ENCODE measurements at places on chromosomes 3 and 15.

DNA sequence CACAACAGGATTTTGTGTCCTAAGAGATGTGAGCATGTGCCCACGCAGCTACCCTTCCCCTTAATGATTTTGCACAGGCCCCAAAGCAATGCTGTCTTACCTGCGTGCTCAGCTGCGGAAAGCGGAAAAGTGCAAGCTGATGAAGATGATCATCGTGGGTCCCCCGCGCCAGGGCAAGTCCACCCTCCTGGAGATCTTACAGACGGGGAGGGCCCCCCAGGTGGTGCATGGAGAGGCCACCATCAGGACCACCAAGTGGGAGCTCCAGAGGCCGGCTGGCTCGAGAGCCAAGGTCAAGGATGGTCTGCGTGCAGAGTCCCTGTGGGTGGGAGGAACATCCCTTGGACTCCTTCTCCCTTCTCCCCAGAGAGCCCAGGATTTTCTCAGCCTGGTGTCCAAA, 103.1 kb downstream of the LRRK1 start:
- no peak for DNase-seq

DNA sequence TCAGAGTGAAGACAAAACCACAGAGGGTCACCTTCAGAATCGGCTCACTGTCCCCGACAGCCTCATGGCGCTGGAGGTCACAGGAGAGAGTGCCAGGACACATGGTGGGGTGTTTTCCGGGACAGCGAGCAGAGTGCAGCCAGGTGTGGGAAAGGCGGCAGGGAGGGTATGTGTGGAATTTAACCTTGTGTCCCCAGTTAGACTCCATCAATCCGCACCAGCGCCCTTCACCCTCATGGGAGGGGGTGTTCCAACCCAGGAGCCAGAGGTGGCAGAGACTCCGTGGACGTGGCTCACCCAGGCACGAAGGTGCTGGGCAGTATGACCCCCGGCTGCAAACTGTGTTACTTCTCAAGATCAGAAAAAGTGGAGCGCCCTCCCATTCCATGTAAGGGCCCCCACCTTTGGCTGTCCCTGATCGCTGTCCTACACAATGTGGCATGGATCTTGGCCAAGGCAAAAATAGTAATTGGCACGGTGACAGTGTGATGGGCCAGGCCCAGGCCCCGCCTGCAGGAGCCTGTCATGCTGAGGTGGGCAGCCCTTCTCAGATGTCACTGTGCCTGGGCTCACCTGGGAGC, 190.3 kb downstream of the XXYLT1 start:
- DNase-seq, result no peak

DNA sequence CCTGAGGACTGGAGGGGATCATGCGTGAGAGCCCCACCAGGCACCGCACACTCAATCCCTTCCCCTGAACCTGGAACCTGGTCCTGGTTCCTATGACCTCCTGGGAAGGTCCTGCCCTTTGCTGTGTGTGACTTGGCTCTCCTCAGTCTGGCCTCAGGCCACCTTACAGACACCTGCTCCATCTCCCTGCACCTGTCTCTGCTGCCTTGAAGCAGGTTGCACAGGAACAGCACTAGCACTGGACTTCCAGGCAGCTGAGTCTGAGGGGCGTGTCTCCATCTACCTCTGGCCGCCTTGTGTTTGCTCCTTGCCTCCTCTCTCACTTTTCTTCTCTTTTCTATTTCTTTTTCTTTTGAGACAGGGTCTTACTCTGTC, 15.4 kb downstream of the PSTPIP1 start:
- DNase-seq, result no peak

- no peak for DNase-seq
Measured at GRCh38 chr3:67462187-67462586, 192.2 kb downstream of the SUCLG2 start.

- no peak for DNase-seq
Measured at GRCh38 chr3:20055020-20055775, 15.0 kb downstream of the KAT2B start.

DNA sequence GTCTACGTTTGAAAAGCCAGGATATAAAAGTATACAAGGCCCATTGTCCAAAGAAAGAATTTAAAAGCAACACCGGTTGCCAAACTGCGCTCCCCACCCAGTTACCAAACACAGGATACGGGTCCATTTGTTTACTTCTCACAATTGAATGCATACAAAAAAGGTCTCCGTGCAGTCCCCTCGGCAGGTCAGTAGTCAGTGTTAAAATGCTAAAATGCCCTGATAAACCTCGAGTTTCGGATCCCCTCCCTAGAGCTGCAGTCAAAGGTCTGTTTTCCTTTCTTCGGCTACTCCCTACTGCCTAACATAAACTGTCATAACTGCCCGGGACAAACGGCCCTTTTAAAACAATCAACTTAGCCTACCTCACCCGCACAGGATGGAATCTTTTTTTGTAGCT, 534.6 kb downstream of the FOXP1 start:
- no peak for DNase-seq
